ENCODE measurements at places on chromosomes 2 and 18.

DNA sequence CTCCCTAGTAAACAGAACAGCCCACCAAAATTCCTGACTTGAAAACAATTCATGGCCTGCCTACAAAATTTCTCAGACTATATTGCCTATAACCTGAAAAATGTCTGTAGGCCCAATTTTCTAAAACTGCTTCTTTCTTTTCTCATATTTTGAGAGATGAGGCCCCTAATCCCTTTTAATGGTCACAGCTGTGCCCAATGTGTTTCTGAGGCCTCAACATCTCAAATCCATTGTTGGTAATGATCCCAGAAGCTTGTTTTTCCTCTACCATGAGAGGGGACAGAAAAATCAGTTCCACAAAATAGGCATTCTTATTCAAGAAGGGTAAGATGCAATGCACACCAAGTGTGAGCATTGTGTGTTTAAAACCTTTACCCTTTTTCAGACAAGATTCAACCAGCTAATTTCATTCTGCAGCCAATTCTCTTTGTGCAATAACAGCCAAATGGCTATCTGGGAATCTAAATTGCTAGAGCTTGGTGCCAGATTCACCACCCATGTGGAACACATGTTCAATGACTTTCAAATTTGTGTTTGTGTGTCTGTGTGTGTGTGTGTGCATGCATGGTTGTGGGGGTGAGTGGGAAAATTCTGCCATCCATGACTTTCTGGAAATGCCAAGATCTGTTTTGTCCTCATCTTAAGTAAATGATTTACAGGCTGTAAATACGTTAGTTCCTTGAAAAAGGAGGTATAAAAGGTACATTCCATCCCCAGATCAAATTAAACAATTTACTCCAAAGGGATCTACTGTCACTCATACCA lies 319.5 kb downstream of the TNS1 start:
- DNase-seq: no peak

DNA sequence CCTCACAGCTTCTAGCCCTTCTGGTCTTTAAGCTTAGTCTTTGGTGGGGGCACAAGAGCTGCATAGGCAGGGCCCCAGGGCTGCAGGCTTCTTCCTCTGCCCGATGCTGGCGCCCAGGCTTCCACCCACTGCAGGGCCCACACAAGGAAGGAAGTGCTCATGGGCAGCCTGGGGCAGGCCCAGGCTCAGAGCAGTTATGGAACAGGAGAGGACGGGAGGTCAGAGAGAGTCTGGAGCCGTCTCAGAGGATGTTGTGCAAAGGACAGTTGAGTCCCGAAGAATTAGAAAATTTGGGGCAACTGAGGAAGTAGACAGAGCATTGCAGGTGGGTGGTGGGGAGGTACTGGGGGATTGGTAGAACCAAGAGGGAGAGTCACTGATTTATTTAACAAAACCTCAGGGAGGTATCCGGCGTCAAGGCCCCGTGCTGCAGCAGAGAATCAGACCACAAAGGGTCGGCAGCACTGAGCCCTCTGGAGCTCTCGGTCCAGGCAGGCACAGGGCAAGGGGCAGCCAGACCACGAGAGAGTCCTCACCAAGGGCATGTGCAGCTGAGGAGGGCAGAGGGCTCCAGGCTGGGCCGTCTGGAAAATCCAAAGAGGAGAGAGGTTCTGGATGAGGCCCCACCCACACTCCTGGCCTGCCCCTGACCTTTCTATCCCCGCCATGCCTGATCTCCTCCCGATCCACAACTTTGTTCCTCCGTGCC lies 110.8 kb upstream of the GLI2 start:
- no peak for DNase-seq

DNA sequence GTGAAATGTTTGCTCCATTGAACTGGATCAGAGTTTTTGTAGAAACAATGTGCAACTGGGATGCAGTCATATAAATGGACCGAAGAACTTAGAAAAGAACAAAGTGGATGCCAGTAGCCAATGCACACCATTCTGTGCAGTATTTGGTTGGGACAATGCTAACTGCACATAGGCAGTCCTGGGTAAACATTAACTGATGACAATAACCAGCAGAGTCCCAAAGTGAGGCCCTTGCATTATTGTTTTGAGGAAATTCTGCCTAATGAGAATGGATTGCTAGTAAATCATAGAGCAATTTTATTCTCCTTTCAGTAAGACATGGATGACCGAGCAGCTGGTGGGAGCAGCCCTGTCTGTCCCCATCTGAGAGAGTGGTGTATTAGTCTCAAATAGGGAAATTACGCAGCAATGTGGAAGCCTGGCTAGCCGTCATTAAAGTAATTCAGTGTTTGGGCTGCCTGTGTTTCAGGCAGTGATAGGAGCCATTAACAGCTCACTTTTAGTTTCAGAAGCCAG lies 94.9 kb downstream of the KCTD1 start:
- DNase-seq: no peak

GRCh38 chr18:58104096-58104495 lies 60.1 kb downstream of the NEDD4L start:
- no peak for DNase-seq

DNA sequence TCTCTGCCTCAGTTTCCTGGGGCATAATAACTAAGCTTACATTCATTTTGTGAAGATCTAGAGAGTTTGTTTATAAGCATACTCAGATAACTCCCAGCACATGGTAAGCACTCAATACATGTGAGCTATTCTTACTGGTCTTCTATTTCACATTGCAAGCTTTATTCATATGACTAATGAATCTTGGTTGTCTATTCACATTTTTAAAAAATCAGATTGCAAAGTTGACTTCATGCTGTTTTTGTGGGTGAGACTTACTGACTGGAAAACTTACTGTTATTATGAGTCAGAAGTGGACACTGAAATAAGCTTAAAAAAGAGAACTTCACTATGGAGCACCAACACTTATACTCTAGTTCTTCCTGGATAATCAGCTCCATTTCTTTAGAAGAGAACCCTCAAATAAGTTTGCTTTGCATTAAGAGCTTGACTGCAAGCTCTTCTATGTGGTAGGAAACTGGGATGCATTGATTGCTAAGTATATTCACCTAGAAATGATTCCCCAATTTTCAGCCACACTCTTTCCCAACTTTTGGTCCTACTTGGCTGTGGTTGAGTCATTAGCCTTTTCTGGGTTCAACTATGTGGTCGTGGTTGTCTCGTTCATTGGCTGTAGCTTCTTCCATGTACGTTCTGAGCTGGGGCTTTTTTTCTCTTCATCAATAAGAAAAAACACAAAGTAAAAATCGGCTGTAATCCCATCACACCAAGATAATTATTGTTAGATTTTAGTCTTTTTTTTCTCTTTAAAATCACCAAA lies 29.5 kb upstream of the RBMS1 start:
- DNase-seq: no peak

DNA sequence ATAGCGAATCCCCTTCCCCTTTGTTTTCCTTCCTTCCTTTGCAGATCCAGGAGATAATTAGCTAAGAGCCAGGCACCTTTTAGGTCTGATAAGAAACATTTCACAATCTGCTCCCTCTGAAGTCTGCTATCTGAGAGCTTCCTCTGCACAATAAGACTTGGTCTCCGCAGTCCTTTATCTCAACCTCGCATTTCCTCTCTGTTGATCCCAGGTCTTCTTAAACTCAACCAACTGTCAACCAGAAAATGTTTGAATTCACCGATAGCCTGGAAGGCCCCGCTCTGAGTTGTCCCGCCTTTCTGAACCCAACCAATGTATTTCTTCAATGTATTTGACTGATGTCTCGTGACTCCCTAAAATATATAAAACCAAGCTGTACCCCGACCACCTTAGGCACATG lies 78.4 kb upstream of the CTDP1 start:
- no peak for DNase-seq

- DNase-seq: no peak
Measured at GRCh38 chr2:8884812-8885211, 47.4 kb upstream of the KIDINS220 start.

- DNase-seq: no peak
Measured at GRCh38 chr2:10712185-10712809, 9.1 kb upstream of the ATP6V1C2 start.

DNA sequence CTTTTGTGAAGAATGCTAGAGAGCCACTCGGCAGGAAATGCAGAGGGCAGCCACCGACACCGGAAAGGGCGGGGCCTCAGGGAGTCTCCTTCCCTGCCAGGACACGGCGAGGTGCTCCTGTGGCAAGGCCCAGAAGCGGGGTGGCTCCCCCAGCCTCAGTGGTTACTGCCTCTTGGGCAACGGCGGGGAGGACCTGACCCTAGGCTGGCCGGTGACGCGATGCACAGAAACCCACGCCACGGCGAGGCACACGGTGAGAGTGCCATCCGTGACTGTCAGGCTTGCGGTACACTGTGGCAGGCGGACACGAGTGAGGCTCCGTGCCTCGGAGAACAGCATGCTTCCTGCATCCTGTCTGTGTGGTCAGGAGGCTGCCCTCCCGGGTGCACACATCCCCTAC lies 47.8 kb downstream of the ZAP70 start:
- DNase-seq: no peak

- DNase-seq: no peak
Measured at GRCh38 chr18:72692086-72692485, 147.9 kb upstream of the CBLN2 start.

GRCh38 chr2:240538031-240538780 lies 19.6 kb downstream of the ANKMY1 start:
- no peak for DNase-seq

DNA sequence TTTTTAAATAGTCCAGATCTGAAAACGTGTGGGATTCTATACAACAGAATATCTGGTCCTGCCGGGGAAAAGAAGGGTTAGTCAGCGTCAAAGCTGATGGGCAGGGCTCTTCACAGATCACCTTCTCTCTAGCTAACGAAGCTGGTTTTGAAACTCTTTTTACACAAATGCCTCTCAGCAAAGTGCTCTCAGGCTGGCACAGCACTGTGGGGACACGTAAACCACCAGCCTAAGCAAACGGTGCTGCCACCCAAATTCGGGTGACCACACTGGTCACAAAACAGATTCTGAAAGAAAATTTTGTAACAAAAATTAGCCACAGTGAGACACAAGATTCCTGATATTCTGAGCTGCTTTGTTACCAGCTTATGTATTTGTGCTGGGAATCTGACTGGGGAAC lies 53.1 kb upstream of the ARL5A start:
- no peak for DNase-seq

DNA sequence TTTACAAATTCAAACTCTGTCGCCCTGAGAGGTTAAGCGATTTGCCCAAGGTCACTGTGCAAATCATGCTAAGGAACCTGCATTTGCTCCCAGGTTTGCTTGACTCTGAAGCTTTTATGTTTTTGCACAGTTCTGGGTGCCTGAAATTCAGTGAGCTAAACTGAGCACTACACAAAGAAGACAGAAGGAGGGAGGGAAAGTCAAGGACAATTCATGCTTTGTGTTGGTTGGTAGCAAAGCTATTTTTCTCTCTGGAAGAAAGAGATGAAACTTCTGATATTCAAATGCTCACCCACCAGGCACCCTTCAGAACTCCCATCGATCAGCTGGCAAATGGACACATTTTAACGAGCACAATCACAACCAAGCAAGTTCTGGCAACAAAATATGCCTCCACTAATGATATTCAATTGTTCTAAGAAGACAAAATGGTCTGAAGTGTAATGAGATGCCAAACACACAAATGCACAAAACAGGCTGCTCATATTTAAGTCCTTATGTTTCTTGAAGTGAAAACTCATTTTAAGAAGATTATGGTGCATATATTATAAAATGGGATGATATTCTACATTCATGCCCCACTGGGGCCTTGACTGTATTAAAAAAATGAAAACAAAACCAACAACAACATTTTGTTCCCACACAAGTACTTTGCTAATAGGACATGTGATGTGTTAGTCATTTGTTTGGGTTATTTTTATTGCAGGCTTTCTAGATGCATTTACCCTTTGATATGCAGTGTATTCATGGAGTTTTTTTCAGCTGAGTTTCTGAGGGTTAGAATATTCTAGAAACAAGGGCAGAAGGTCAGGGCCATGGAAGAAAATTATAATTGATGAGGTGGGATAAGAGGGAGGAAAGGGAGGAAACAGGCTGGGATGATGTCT lies 445.6 kb upstream of the CELF4 start:
- DNase-seq: no peak

DNA sequence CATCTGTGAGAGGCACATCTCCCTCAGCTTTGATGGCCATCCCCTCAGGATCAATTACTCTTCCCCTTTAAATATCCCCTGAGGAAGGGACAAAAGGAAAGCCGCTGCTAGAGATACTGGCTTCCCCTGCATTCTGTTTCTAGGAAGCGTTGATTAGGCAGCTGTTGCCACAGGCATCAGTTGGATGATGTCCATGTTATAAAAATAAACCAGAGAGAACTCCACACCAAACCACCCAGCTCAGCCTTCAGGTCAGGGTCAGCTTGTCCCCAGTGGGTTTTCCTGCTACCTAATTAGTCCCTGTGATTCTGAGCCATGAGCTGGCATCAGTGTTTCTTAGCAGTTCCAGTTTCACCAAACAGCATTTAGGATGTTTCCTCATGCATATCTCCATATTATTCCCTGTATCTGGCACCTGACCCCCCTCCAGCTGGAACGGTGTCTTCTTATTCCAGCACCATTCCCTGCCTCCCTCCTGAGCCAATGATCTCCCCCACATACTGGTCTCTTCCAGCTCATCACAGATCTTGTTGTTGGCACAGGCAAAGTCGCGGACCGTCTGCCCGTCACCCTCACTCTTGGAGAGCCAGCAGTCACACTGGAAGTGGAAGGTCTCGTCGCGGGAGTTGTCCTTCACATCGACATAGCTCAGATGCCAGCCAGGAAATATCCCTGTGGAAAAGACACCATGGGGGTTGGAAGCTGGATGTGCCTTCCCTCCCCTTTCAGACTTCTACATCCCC lies 168.4 kb downstream of the LOXHD1 start:
- no peak for DNase-seq

DNA sequence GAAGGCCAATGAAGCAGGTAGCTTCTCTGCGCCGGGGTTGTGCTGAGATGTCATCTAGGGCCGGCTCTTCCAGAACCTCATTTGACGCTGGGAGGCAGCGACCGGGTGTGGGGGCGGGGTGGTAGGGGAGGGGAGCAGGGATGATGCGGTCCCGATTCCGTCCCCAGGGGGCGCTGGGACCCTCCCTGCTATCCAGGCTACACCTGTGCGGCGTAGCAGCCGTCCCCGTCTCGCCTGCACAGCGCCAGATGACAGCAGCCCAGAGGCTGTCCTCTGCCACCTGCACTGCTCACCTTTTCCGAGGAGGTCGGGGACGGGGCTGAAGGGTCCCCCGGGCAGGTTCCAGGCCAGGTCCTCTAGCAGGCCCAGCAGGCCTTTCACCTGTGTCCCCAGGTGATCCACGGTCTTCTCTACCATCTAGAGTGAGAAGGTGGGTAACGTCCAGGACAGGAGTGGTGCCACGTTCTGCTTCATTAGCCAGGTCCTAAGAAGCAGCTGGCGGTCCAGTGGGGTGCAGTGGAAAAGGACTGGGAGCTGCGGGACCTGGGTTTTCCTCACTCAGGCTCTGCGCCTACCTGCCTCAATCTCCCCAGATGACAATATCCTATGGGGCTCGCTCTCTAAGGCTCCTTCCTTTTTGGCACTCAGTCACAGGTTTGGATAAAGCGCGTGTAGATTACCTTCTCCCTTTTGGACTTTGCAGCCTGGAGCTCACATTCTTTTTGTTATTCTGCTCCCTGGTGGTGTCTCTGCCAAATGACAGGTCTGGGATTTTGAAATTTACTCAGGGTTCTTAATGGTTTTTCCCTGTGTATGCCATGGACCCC lies 56.0 kb upstream of the RAB6C start:
- no peak for DNase-seq

GRCh38 chr18:45221363-45221762 lies 393.9 kb upstream of the SLC14A2 start:
- DNase-seq: peak; percentile 37

- no peak for DNase-seq
Measured at GRCh38 chr2:64311191-64311910, 142.6 kb upstream of the LGALSL start.

GRCh38 chr2:120005834-120006521 lies 6.9 kb upstream of the EPB41L5 start:
- no peak for DNase-seq

GRCh38 chr18:58047556-58047882 lies 3.5 kb downstream of the NEDD4L start:
- DNase-seq: no peak
